ENCODE measurements at places on chromosomes 3 and 15.

DNA sequence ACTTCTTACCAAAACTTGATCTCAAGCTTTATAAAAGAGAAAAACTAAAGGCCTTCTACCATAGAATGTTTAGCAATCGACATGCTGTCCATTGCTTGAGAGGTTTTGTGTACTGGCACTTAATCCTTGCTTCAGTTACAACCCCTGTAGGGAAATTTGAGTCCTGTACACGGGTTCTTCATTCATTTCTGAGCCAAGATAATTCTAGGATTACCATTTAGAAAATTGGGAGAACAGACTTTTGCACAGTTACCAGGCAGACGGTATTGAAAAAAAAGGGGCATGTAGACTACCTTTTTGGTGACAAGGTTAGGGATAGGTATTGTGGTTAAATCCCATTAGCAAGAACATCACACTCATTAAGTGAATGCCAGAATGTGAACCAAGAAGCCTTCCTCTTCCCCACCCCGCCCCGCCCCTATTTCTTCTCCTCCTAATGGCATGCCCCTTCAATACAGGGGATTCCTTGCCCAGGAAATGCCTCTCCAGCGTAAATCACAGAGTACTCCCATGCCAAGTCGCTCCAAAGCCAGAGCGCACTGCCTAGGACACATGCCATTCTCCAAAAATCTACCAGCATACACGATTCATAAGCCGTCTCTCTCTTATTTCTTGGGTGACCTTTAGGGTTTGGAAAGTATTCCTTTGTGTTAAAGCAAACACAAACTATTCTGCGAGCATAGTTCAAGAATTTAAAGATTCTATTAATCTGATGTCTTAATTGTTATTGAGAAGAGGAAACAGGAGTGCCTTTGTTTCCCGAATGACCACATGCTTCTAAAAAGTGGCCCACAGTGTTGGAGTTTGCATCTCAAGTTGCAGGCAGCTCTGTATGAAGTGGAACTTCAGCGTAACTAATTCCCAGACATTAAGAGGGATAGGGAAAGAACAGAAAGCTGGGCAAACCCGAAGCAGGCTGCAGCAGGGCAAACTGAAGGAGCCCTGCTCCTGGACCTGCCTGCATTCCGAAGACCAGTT, 164.0 kb upstream of the NR2F2 start:
- DNase-seq, result no peak

DNA sequence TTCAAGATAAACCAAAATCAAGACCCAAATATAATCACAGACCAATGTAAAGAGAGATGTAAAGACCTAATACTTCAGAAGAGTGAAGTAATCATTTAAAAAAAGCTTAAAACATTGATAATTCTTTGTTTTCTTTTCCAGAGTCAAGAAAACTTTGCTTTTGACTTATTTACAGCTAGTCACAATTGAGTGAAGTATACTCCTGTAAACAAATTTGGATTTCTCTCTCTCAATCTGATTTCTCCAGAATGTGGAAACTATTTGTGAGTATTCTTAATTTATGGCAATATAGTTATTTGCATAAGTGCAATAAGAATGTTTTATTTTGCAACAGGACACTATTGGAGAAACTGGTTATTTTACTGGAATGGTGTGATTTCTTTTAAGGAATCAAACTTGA, 43.7 kb upstream of the ZBTB20 start:
- DNase-seq, result no peak

DNA sequence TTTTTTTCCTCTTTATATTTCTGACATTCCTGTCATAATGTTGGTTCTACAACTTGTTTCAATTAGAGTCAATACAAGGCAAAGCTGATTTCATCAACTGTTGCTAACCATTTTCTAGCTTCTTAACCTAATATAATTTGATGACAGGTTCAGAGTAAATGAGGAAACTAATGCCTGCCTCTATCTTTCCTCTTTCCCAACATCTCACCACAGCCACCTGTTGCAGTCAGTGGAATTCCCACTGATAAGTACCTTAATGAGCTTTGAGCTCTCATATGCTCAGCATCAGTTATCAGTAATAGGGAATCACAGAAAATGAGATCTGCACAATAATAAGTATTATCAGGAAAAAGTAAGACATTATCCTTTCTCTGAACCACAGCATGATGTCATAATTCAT, 241.9 kb downstream of the MEIS2 start:
- no peak for DNase-seq

GRCh38 chr15:97259943-97260342, 700.6 kb upstream of the ARRDC4 start:
- DNase-seq, result no peak

DNA sequence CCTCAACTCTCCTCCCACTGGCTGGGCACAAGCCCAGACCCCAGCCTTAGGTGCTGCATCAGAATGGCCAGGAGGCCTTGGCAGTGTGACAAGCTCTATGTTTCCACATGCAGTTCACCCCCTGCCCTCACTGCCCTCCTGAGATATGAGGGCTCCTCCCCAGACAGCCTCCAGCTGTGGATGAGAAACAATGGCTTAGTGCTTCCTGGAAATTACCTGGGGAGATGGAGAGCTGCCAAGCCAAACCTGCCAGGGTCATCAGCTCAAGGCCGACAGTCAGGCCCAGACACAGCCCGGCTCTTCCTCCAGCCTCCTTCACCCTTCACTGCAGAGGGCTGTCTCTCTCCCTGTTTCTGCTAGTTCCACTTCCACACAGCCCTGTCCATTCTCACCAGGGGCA, 76.3 kb downstream of the MYLK start:
- DNase-seq, result no peak

DNA sequence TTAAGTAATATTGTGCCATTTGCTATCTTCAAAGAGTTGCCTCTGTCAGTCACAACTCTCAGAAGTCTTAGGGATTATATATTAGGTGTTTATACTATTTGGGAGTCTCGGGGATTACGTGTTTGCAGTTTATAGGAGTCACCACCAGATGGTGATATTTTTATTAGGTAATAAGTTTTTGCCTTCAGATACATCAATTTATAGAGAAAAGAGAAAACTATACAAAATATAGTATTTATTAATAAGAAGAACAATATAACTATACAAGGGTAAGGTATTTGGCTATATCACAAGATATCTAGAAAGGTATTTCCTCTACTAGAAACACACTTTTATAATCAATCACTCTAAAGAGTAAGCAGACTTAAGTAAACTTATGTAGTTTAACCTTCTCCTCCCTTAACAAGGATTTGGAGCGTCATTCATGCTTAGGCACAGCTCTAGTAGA, 10.7 kb upstream of the DHX36 start:
- peak; percentile 48 for DNase-seq

DNA sequence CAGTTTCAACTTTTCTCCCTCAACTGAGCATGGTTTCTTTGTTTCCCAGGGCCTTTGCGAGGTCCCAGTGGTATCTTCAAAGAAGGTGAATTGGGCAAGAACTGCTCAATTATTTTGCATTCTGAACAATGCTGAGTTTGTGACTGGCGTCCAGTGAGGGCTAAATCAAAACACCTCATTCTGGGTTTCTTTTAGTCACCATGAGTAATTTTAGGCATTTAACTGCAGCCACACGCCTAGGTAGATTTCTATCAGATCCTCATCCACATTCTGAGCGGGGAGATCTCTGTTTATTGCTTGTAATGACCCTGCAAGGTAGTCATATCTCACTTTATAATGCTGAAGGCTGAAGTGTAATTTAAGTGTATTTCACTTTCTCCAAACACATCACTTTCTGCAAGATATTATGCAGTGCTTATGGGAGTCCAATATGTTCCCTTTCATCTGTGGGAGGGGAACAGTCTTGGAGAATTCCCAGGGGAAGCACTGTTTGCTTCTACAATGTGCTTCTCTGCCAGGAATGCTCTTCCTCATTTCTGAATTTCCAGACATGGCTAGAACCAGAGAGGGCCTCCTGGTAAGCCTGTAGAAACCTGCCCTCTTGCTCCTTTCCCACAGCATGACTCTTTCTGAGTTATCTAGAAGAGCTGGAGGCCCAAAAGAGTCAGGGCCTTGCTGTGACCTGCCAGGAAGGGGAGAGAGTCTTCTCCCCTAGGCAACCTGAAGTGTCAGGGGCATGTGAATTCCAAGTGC, 91.7 kb downstream of the FRMD4B start:
- no peak for DNase-seq

GRCh38 chr3:86788371-86788770, 202.6 kb downstream of the VGLL3 start:
- DNase-seq, result no peak

GRCh38 chr3:169748670-169749069, 16.2 kb downstream of the TERC start:
- no peak for DNase-seq

- no peak for DNase-seq
Measured at GRCh38 chr15:27865323-27865922, 233.7 kb downstream of the OCA2 start.

DNA sequence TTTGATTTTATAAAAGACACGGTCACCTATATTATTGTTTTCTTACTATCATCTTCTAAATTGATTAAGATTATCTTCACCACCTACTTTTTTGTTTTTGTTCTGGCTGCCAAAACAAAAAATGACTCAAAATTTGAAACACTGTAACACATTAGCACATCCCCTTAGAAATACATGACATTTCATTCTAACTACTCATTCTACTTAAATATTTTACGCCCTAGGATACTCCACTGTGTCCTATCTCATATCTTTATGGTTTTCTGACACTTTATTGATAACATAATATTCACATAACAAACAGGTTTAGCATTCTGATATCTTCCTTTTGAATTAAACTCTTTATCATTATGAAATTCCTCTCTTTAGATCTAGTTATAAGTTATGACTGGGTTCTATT, 656.2 kb downstream of the GBE1 start:
- DNase-seq, result no peak

- DNase-seq, result no peak
Measured at GRCh38 chr15:40584191-40584590, 9.9 kb upstream of the KNL1 start.

Measured in ACHN (cell line).